ENCODE measurements at places on chromosomes 1 and 21. TPM values are rescaled to one million over a fixed set of nuclear protein-coding genes. Genes with fewer than 3 reads are reported as not detected.

GRCh38 chr1:47875831-47876586, 121.2 kb downstream of the TRABD2B start:
- DNase-seq: peak; percentile 62

GRCh38 chr1:208349694-208350330, 105.6 kb upstream of the PLXNA2 start:
- DNase-seq: no peak

GRCh38 chr1:14812189-14812588, 213.7 kb downstream of the KAZN start:
- no peak for DNase-seq

DNA sequence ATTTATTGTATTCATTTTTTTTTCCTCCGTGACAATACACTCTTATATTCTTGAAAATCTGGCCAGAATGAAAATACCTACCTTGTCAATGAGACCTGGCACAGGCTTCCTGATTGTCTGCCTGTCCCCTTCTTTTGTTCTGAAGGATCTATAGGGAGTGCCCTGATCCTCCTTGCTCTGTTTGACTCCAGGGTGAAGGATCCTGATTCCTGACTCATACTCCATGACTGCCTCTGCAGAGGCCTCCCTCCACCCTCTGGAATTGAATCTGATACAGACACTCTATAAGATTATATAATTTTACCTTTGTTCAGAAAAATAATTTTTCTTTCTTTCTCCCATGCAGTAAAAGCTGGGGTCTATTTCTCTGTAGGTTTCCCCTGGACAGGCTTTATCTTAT, 116.2 kb downstream of the HMCN1 start:
- DNase-seq: no peak

DNA sequence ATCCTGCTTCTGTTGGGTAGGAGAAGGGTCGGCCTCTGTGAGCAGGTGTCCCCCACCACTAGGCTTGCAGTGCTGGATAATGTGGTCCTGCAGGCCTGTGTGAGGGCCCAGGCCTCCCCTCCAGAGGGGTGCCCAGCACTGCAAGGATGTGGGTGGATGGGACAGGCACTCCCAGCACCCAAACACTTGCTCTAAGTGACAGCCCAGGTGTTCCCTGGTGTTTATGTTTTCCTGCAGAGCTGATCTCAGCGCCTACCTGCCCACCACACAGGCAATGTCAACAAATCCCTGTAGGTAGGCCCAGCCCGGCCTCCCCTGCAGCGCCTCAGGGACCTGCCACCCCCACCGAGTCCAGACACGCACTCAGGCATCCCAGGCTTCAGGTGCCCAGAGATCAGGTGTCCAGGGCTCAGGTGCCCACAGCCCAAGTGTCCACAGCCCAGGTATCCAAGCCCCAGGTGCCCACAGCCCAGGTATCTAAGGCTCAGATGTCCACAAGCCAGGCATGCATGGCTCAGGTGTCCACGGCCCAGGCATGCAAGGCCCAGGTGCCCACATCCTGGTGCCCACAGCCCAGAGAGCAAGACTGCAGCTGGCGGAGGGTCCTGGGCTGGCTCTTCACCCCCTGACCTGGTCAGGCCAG, 59.2 kb downstream of the WNT9A start:
- DNase-seq: no peak

- peak; percentile 23 for DNase-seq
Measured at GRCh38 chr1:184910691-184911091, 63.6 kb downstream of the NIBAN1 start.

TTC24 gene
- total RNA-seq: 0.27 TPM

DNASE2B gene
- not detected for total RNA-seq

TRABD2B gene
- 0.71 TPM for total RNA-seq
